ENCODE measurements at places on chromosomes 1 and 21.

GRCh38 chr1:3816331-3817137 lies 20.2 kb upstream of the LRRC47 start:
- no peak for DNase-seq

GRCh38 chr1:60133000-60133673 lies 59.6 kb upstream of the C1orf87 start:
- DNase-seq, result no peak

DNA sequence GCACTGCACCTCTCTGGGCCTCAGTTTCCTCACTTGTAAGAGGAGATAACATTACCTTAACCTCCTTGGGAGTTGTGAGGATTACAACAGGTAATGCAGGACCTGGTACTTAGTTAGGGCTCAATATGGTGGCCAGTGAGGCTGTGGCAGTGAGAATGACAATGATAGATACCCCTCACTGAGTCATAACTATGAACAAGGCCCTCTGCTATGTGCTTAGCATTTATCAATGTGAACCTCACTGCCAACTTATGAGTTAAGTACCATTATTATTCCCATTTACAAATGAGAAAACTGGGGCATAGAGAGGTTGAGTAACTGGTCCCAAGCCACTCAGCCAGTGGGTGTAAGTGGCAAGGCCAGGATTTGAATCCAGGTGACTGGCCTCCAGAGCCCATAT lies 64.4 kb downstream of the HMGB4 start:
- no peak for DNase-seq

DNA sequence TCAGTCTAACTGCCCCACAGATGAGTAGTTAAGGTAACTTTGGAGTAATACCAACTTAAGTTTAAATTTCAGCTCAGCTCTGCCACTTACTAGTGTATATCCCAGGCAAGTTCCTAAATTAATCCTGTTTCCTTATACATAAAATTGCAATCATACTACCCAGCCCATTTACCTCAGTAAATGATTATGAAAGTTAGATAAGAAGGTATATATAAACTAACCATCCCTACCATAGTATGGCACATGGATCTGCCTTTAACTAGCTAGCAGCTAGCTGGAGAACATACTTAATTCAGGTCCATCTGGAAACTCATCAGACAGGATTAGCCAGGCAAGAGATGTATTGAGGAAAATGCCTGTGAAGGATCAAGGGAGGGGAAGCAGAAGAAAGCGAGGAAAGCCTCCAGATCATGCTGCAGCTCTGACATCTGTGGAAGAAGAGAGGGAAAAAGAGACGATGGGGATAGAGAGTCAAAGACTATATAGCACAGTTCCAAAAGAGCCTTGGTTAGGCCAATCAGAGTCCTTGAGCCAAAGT lies 8.0 kb upstream of the JAK1 start:
- DNase-seq, result no peak

GRCh38 chr1:231045286-231045685 lies 5.2 kb upstream of the FAM89A start:
- DNase-seq, result no peak

GRCh38 chr1:201937624-201938213 lies 8.6 kb downstream of the LMOD1 start:
- DNase-seq, result no peak

DNA sequence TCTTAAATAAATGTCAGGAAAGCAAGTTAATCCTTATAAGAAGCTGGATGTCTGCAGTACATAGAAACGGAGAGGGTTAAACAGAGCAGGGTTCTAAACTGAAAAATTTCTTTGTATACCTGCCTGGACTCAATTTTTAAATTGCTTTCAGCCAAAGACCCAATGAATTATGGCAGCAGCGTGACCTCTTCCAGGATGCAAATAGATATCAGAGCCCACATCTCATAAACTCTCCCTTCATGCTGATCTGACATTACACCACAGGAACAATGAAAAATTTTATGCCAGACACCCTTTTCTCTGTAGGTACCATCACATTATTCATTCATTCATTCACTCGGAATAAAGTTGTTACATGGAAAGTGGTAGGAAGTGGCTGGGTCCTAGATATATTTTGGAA lies 236.4 kb downstream of the NUF2 start:
- no peak for DNase-seq

DNA sequence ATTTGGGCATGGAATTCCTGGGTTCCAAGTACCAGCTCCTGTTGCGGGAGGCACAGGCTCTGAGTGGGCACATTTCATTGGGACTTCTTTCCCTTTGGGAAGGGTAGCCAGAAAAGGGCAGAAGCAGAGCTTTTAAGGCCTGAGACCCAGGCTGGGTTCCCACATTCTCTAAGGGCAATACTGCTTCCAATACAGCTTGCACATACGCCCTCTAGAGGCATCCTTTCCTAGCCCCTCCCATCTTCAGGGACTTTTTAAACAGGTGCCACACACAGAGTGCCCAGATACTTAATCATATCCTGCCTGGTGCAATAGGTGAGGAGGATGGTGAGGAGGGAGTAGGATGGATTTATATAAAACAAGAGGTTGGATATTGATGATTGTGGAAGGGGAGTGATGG lies 5.7 kb downstream of the GPR88 start:
- no peak for DNase-seq

DNA sequence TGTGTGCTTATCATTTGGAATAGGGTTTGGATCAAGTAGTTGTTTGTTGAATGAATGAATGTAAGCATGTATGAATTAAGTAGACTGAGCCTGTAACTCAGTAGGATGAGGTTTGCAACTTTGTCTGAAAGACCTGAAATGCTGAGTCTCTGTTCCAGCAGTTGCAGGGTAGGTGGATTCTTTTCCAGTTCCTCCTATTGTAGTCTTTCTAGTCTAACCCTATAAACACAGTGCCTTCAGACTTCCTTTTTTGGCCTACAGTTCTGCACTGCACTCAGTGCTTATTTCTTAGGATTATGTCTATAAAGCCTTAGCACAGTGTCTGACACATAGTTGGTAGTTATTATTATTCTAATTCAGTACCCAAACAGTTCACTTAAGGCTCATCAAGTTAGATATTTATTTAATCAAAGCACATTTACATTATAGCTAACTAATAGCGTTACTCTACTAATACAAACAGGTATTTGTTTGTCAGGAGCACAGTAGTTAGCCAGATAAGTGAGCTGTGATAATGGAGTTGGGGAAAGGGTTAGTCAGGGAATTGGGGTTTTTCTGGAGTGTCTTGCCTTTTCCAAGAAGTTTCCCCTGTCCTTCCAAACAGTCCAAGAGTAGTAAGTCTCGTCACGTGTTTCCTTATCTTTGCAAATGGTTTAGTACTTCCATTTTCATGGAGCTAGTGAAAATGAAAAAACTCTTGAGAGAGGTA lies 45.0 kb downstream of the ABCD3 start:
- DNase-seq, result no peak

DNA sequence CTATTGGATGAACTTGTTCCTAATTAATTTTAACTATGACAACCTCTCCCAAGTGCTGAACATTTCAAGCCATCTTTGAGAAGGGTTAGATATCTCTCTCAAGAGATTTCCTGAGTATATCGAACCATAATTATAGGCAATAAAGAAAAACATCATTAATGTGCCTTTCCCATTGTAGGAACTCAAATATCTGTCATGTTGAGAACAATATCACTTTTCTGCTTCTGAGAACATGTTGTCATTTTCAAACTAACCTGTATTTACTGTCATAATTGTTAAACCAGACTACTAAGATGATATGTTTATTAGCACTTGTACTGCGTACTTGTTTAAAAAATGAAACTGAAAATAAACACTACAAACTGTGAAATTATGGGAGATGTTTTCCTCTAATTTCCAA lies 4.3 kb downstream of the EPS15 start:
- no peak for DNase-seq

GRCh38 chr1:234614081-234614489 lies 4.1 kb upstream of the IRF2BP2 start:
- DNase-seq, result no peak

- no peak for DNase-seq
Observed at GRCh38 chr1:171640225-171640624, 12.3 kb downstream of the MYOC start.

- no peak for DNase-seq
Observed at GRCh38 chr1:47684964-47685762, 247.3 kb downstream of the FOXD2 start.

GRCh38 chr1:187264995-187265602 lies 436.4 kb downstream of the PLA2G4A start:
- no peak for DNase-seq

- DNase-seq, result no peak
Observed at GRCh38 chr21:31136891-31137290, 98.6 kb upstream of the KRTAP19-8 start.

GRCh38 chr1:52651904-52652303 lies 18.9 kb downstream of the SHISAL2A start:
- no peak for DNase-seq

- no peak for DNase-seq
Observed at GRCh38 chr1:212157252-212157651, 121.7 kb downstream of the DTL start.

GRCh38 chr1:41366455-41367287 lies 5.4 kb downstream of the FOXO6 start:
- no peak for DNase-seq

GRCh38 chr1:95286479-95286878 lies 52.5 kb downstream of the RWDD3 start:
- DNase-seq, result no peak

DNA sequence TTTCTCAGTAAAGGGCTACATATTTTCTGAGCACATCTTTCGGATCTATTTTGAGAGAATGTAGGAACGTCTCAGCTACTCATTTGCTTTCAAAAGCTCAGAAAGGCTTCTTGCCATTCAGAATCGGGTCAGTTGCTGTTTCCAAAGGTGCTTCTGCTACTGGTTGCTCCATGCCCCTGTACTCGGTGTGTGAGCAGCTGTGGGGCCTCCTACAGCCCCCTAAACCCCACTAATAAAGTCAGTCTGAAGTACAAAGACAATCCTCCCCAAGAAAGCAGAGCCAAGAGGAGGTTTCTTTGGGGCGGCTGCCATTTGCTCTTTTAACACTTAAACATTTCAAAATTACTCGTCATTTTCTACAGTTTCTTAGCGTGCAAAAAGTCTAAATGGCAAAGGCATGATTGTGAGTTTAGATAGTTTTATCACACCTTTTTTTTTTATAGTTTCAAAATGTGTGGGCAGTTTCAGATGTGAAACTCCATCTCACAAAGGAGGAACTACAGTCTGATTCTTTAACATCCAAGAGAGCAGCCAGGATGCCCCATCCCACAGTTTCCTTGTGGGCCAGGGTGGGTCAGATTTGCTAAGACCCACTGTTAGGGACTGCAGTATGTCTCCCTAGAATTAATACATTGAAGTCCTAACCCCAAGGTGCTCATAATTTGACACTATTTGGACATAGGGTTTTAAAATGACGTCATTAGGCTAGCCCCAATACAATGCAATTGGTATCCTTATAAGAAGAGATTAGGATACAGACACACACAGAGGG lies 4.1 kb downstream of the RUNX1 start:
- no peak for DNase-seq

DNA sequence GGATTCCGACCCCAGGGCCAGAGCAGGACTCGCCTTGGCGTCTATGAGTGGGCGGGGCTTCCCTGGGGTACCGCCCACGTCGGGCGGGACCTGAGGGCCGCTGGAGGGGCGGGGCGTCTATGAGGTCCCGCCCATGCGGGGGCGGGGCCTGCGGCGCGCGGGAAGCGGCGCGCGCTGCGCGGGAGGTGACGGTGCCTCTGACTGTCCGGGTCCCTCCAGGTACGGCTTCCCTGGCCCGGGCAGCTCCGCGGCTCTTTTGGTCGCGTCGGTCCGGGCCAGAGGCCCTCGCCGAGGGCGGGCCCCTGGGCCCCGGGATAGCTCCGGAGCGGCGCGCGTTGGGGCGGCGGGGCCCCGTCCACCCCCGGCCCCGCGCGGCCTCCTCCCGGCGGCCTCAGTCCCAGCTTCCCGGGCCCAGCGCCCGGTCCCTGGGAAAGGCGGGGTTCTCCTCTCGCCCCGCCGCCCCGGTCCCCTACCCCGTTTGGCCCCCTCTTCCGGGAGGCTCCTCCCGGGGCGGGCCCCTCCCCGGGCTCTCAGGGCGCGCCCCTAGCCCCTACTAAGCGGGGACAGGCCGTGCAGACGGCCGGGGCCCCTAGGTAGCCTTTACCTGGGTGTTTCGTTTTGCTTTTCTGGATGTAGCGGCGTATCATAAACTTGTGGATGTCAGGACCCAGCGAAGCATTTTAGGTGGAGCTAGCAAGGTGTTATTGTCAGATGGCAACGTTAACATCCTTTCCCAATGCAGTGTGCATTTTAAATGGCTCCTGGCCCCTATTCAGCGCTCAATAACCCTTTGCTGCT lies at the start of gene CHAF1B:
CHAF1B (plus strand) TSS at position 160 of the 798 bp plus-strand sequence. CDS start 745 bp downstream, outside the sequence.
- DNase-seq, result peak; percentile 38

DNA sequence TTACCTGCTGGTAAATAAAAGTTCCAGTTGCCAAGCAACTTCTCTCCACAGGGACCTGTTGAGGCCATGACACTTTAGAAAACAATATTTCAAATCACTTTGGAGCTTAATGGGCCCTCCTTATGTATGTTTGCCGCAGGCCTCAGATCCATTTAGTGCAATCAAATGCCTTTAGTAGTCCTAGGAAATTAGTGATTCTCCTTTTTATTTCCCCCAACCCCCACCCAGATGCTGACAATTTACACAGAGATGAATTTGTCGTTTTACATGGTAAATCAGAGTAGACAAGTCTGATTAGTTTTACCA lies 83.6 kb downstream of the CLIC4 start:
- DNase-seq, result no peak

DNA sequence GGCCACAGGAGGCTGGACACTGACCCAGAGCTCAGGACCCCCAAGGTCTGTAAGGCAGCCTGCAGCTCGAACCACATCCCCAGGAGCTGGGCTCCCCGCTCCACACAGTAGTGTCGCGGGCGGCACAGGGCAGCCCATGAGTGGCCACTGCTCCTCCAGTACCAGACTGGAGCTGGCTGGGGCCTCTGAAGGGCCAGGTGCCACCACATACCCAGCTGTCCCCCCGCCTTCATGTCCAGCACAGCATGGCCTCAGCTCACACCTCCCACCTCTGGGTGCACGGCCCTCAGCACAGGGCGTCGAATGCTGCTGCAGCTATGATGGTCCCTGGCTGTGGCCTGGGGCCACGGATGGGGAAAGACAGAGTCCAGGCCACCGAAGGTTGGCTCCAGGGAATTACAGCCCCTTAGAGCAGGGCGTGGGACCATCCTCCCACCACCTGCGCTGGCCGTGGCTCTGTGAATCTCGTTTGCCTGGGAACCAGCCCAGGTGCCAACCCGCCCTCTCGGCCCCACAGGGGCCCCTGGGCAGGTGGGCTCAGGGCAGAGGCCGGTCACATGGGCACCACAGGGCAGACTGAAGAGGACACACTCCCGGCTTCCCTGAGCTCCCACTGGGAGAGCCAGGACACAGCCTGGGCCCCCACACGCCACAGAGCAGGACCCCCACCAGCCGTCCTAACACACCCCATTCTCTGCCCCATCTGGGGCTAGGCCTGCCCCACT lies 2.1 kb upstream of the TNFRSF4 start:
- no peak for DNase-seq

Data from GOT3 (cell line).